ENCODE measurements at places on chromosomes 3 and 15.

DNA sequence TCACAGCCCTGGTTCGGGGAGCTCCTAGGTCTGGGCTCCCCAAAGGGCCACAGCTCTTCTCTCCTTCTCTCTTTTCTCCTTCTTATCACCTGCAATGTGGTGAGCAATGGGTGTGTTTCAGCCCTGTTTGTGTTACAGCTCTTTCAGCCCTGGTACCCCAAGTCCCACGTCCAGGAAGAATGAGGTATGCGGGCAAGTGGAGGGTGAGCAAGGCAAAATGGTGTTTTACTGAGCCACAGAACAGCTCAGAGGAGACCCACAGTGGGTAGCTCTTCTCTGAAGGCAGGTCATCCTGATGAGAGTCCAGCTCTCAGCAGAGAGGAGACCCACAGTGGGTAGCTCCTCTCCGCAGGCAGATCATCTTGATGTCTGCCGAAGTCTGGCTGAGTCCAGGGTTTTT is 86.8 kb downstream of the BFSP2 start:
- no peak for DNase-seq

DNA sequence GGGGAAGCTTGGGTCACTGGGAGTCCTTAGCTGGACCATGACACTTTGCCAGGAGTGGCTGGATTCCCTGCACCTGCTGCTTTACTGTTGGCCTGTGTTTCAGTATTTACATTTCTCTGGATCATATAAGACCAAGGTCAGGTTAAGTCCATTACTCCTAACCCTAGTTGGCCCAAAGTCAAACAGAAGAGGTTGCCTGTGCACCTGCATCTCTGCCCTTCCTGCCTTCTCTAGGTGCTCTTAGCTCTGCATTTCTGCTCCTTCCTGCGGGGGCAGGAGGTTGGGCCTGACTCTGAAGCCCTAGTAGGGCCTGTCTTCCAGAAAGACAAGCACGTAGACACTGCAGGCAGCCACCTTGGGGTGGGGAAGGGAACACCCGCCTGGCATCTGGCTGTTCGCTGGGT is 124.3 kb downstream of the RPLP1 start:
- no peak for DNase-seq

DNA sequence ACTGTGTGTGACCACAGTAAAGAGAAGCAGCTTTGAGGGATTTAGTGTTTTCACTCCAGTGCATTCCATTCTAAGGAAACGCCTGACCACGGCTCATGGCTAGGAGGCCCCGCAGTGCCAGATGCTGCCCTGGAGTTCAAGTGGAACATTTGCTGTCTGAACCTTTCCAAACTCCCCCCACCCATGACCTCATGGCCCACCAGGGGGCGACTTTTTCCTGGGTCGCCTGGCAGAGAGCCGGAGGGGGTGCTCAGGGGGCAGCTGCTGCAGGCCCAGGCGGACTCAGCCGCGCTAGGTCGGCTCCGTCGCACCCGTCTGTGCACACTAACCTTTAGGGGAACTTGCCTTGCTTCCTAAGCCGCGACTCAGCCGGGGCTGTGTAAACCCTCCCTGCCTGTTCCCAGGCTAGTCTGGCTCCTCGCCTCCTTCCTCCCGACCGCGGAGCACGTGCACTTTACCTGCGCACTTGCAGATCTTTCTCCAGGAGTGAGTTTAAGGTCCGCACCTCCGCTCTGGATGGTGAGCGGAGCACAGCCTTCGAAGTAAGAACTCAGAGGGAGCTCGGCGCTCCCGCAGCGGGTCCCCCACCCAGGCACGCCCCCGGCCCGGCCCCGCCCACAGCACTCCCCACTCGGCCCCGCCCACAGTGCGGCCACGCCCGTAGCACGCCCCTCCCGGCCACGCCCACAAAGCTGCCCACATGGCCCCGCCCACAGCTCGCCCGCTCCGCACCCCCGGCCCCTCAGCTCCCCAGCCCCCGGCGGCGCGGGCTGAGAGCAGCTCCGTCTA is at the start of gene OCA2:
TSS of gene OCA2 (minus strand) at position 550 of the 789 bp plus-strand sequence. CDS start 17,441 bp downstream, outside the sequence.
- DNase-seq: no peak

GRCh38 chr3:194686414-194686815 is 732 bp downstream of the FAM43A start:
- DNase-seq: no peak

DNA sequence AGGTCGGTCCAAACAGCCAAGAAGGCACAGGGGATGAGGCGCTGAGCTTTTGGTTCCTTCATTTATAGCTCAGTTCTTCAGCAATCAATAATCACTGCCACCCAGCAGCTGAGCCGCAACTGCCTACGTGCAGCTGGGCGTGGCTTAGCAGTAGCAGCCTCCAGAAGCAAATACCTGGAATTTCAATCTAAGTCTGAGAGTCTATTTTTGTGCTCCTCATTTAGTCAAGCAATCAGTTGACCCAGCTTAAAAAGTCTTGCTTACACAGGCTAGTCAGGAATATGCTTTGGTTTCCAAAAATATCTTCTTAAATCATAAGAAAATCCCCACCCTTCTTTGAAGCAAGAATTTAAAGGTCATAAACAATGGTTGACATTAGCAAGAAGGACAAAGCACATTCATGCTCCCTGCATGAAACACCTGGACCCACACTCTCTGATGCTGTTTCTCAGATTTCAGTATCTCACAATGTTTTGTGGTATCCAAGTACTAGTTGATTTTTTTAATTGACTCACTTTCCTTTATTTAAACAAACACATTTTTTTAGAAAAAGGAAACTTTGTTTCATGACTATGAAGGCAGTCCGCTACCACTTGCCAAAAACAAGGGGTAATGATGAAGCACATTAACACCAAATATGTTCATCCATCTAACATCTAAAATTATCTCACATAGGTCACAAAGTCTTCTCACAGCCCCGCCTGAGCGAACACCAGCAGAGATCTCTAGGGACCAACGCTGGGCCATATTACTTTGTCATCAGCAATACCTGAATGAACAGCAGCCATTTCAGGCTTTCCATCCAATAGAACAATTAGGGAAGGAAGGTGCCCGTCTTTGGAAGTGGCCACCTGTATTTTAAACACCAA is 106.1 kb downstream of the OXNAD1 start:
- DNase-seq: no peak

DNA sequence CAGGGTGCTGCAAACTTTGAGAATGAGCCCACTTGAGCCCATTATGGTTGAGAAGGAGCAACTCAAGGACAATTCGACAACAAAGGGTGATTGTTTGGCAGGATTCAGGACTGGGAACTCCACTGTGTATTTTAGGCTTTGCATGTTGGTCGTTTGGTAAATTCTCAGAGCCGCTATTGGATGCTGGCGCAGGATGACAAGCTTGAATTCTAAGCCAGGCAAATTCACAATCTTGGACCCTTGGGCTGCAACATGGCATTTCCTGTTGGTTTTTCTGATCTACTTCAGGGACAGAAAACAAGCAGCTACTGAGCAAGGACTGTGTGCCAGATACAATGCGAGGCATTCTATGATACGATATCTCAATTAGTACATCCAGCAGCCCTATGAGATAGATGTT is 82.8 kb downstream of the RYR3 start:
- no peak for DNase-seq

GRCh38 chr3:117868766-117869165 is 1159.2 kb downstream of the TUSC7 start:
- DNase-seq: no peak
